ENCODE measurements at places on chromosomes 7 and 10.

- no peak for DNase-seq
Measured at GRCh38 chr7:83689855-83690254, 40.9 kb upstream of the SEMA3E start.

GRCh38 chr7:55303220-55303619 lies 61.9 kb upstream of the LANCL2 start:
- DNase-seq = no peak

DNA sequence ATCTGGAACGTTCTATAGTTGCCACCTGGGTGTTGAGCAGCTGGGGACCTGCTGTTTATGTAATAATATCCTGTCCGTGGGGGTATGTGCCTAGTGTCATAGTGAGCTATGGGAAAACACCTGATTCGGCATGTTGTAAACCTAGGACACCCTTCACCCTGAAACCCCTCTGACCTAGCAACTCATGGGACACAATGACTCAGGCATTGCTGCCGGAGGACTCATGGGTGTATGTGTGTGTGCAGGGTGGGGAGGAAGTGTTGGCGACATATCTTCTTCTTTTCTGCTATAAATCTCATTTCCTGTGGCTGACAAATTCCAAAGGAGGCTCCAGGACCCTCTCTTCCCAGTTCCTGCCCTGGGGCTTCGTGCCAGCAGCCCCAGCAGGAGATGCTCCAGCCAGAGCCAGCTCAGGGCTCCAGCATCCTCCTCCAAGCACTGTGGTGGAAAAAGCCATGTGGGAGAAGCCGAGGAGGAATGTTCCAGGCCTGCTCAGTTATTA lies 77.0 kb upstream of the PODXL start:
- DNase-seq = no peak

- no peak for DNase-seq
Measured at GRCh38 chr10:129280155-129280502, 186.9 kb upstream of the MGMT start.

DNA sequence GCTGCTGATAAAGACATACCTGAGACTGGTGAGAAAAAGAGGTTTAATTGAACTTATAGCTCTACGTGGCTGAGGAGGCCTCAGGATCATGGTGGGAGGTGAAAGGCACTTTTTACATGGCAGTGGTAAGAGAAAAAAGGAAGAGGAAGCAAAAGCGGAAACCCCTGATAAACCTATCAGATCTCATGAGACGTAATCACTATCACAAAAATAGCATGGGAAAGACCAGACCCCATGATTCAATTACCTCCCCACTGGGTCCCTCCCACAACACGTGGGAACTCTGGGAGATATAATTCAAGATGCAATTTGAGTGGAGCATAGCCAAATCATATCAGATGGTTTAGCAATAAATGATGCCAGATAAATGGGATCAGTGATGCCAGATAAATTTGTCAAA lies 892.0 kb upstream of the CELF2 start:
- no peak for DNase-seq

- no peak for DNase-seq
Measured at GRCh38 chr7:73999664-74000435, 28.1 kb upstream of the ELN start.

DNA sequence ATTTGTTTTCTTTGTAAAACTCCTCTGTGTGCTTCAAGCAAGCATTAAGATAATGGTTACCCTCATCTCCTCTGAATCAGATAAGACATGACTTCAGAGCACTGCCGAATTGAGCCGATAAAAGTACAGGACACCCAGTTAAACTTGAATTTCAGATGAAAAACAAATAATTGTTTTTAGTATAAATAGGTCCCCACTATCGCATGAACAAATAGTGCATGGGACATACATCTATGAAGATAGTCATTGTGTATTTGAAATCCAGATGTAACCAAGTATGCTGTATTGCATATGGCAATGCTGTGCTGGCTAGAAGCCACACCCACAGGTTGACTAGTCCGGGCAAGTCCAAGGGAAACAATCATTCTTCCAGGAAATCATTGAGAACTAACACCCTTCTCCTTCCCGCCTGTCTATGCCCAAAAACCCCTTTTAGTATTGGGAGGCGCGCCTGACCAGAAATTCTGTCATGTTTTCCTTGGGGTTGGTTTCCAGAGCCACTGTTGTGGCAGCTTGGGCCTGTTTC lies 12.6 kb upstream of the FGFR2 start:
- no peak for DNase-seq

GRCh38 chr10:7610651-7611389 lies 55.9 kb downstream of the ITIH5 start:
- no peak for DNase-seq

DNA sequence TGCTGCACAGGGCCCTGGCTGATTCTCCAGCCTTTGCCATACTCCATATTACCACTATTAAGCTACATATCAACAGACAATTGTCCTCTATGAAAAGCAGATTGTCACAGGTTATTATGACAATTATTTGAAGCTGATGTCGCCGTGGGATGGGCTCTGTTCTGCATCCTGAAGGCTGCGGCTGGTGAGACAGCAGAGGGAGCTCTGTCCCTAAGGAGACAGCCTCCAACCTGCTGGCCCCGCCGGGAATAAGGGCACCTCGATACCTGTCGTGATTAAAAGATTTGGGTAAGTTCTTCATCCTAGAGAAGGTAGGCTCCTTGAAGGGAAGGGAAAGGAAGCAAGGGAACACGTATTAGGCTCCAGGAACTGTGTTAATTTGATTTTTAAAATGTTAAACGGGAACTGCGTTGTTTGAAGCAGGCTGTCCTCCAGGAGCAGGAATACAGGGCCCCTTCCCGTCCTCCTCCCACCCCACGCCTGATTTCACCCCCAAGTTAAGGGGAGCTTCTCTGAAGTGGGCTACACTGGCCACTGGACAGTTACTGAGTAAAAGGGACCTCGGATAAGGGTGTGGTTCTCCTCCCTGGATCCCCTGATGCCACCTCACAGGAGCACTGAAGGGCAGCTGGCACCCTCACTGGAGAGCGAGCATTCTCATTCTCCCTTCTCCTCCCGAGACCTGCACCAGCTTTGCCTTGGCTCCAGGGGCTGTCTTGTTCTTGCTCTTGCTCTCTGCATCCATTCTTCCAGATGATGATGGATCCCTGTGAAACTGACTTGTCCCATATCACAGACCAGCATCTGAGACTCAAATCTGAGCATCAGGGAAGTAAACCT lies 11.8 kb upstream of the TIAL1 start:
- DNase-seq = peak; percentile 33

DNA sequence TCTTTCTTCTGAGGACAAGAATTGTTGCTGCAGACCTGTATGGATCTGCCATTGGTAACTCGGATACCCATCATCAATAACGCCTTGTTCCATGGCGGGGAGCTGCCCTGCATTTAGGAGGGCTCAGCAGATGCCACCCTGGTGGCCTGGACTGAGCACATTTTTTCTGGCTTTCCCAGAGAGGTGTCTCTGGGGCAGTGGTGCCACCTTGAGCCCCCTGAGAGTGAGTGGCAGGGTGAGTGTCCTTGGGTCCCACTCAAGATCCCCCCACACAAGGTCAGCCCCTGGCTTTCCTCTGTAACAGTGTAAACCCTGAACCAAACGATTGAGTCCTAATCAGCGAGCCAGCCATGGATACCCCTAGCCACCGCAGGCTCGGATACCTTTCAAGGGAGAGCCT lies 258.6 kb downstream of the GLRX3 start:
- no peak for DNase-seq

GRCh38 chr10:18312374-18313139 lies 172.3 kb downstream of the CACNB2 start:
- DNase-seq = no peak

DNA sequence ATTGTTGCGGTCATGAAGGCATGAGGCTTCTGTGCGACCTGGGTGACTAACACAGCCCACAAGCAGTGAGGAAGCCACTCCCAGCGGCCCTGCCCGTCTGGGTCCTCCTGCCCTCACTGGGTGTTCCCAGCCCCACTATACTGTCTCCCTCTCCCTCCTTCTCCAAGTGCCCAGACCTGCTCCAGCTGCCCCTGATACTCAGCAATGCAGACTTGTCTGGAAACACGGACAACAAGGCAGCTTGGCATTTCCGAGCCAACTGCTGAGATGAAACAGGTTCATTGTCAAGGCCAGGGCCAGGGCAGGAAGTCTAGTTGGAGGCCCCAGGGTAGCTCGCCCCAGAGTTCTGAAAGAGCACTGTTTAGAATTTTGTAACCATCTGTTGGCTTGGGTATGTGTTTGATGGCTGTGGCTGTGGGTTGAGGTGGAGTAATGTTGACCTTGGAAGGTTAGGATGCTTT lies 95.7 kb downstream of the RBM20 start:
- no peak for DNase-seq

DNA sequence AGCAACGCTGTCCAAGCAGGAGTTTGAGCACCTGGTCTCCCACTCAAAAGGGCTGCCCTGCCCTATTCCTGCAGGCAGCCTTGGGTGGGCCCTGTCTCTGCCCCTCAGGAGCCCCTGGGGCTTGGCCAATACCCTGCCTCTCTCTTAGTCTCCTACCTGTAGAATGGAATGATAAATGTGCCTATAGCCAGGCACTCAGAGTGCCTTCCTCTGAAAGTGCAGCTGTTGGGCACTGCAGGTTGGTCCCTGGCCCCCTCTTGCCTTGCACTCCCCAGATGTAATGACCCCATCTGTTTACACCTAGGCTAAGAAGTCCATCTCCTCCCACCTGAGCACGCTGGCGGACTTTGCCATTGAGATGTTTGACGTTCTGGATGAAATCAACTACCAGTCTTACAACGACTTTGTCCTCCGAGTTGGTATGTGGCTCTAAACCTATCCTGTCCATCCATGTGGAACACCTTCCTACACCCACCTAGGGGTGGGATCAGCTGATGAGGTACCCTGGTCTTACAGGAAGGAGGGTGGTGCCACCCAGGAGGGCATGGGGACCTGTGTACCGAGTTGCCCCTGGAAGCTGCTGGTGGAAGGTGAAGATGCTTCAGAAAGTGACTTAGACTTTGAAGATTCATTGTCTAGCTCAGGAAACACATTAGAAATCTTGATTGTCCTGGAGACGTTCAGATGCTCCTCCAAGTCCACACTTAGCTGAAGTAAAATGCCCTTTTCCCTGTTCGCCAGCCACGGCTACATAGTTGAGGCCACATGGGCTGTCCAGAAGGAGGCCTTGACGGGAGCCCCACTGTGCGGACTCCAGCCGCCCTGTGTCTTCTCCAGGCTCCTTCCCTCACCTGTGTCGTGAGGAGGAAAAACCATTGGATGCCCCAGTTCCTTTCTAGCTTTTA lies 134.1 kb downstream of the ADCY1 start:
- DNase-seq = no peak

- DNase-seq = no peak
Measured at GRCh38 chr7:46449743-46450142, 528.7 kb upstream of the IGFBP3 start.

- DNase-seq = peak; percentile 79
Measured at GRCh38 chr7:2405601-2406345, 2.4 kb downstream of the CHST12 start.

GRCh38 chr7:89770161-89770560 lies 384.1 kb upstream of the STEAP1 start:
- no peak for DNase-seq

DNA sequence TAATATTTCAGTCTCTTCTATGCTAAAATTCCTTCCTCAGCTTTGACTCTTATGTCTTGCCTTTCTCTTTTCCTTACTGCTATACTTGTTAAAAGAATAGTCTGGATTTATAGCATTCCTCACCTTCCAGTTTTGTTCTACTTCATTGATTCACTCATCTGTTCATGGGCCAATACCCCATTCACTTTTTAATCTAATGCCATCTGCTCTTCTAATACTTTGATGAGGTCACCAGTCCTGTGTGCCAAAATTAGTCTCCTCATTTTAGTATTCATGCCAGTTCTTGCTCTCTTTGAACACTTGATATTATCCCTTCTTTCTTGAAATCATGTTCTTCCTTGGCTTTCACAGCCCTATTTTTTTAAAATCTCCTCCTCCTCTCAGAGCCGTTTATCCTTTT lies 19.3 kb downstream of the STK17A start:
- no peak for DNase-seq

DNA sequence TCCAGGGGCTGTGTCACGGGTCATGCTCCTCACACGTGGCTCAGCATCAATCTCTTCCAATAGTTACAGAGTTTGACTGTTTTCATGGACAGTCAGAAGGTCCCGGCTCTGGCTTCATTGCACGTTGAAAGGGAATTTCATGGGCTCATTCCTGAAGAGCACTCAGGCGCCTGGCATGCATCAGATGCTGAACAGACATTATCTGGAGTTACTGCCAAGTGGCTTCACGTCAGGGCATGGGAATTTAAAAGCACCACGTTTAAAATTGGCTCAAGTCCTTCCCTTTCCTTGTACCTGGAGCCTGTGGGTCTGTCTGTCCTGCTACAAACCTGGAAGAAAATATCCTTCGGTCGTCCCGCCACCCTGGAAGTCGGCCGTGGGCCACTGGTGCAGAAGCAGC lies 50.4 kb downstream of the CFAP46 start:
- no peak for DNase-seq

- peak; percentile 48 for DNase-seq
Measured at GRCh38 chr10:114879541-114880158, 58.1 kb downstream of the FHIP2A start.

DNA sequence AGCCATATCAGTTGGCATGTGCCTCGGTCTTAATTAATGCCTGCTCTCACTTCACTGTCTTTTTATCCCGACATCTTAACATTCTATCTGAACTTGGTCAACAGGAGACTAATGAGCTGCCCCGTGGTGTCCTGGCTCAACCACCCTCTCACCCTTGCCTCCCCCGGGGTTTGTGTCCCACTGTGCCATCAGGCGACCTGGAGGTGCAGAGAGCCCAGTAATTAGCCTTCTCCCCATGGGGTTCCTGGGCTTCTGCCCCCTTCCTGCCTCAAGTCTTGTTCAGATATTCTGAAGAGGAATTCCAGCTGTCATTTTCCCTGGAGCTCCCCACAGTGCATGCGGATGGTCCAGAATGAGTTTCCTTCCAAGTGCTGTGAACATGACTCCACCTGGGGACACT lies 10.1 kb upstream of the JAKMIP3 start:
- DNase-seq = no peak

GRCh38 chr10:76393875-76394706 lies 962.7 kb downstream of the LRMDA start:
- no peak for DNase-seq

DNA sequence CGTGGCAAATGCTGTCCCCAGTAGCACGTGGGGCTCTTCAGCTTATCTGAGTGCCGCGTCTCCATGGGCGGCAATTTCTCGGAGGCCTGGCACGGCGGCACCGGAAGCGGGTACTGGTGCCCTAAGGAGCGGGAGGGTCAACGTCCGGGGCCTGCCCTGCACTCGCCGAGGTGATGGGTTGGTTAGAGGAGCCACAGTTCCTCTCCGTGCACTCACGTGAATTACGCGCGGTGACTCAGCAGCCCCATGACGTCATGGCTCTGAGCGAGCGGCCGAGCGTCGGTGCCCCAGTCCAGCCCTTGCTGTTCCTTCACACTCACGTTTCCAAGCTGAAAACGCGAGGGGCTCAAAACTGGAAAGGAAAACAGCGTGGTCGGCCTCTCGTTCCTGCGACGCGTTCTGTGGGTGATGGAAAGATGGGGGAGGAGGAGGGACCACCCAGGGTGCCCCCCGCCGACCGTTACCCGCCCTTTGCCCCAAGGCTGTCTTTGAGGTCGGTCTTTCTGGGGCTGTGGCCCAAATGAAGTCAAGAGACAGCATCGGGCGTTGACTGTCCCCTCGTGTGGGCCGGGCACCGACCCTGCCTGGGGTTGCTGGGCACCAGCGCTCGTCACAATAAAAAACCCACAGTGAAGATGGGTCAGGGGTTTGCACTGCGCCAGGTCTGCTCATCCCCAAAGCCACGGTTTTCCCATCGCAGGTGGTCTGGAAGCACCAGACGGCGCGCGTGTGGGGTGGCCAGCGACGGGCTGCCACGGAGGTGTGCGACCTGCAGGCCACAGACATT lies 70.4 kb upstream of the CFAP46 start:
- DNase-seq = peak; percentile 17

- no peak for DNase-seq
Measured at GRCh38 chr7:102154425-102154824, 132.2 kb upstream of the SH2B2 start.
